ENCODE measurements at places on chromosomes 4 and X. TPM values are rescaled to one million over a fixed set of nuclear protein-coding genes. Genes with fewer than 3 reads are reported as not detected.

PCDH10 gene
- not detected for total RNA-seq

HSFX2 gene
- not detected for total RNA-seq

MAGEA8 gene
- total RNA-seq = not detected

USP26 gene
- not detected for total RNA-seq

TASL gene
- total RNA-seq = not detected

CNGA2 gene
- not detected for total RNA-seq

FOXR2 gene
- not detected for total RNA-seq

NWD2 gene
- not detected for total RNA-seq

EDA gene
- total RNA-seq = not detected

MPC1L gene
- total RNA-seq = not detected

IL9R gene
- not detected for total RNA-seq

ZNF732 gene
- not detected for total RNA-seq

TKTL1 gene
- total RNA-seq = not detected

CT83 gene
- not detected for total RNA-seq

HS6ST2 gene
- 1.3 TPM for total RNA-seq

NKX6-1 gene
- 0.52 TPM for total RNA-seq

DNA sequence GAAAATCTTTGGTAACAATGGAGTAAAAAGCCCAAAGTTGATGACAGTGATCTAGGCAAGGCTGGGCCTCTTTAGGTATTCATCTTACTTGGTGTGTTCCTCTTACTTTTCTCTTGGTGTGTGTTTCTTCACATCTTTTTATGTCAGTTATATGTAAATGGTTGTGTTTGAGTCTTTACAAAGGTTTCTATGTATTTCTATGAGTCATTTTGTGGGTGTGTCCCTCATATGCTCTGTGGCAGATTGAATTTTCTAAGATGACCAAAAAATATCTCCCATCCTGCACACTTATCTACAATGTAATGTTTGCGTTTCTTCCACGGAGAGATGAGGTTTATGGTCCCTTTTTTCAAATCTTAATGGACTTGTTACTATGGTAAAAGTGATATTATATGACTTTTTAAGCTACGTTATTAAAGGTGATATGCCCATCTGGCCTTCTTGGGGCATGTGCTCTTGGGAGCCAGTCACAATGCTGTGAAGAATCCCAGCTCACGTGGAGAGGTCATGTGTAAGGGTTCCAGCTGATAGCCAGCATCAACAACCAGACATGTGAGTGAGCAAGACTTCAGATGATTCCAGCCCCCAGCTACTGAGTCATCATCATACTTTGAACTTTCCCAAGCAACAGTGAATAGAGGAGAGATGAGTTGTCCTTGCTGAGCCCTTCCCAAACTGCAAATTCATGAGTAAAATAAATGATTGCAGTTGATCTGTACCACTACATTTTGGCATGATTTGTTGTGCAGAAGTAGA, 126.9 kb downstream of the CBLL2 start:
- peak; percentile 24 for DNase-seq

GRCh38 chr4:180913750-180914149, 1329.5 kb upstream of the TENM3 start:
- DNase-seq = no peak

GRCh38 chrX:97027384-97027922, 143.7 kb downstream of the RPA4 start:
- DNase-seq = no peak

DNA sequence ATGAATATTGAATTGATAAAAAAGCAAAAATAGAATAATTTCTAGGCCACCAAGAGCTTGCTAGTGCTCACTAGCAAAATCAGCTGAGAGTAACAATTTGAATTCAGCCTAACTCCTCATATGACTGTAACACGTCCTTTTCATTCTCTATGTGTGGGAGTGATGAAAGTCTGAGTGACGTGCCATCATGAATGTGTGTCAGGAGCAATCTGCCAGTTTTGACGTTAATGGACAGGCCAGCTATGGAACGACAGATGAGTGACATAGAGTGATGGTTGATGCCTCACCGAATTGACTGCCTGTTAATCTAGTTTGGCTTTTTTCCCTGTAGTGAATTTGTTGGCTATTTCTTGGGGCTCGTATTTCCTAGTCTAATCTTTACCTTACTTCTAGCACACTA, 200.7 kb downstream of the TLL1 start:
- no peak for DNase-seq

- DNase-seq = no peak
Observed at GRCh38 chr4:19324184-19324583, 927.5 kb upstream of the SLIT2 start.

DNA sequence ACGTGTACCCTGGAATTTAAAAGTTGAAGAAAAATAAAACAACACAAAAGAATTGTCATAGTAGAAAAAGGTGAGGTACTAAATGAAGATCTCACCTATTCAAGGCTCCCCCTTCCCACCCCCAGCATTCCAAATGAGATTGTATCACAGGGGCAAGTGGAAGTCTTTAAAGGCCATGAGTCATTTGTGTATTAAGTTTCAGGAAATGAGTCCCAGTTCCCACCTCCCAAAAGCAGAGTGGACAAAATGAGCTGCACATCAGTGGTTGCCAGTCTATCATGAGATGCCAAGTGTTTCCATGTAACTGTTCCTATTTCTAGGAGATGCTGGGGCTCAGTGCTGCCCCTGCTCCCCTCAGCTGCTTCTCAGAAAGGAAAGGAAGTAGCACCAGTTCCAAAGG, 20.1 kb downstream of the ARHGEF9 start:
- DNase-seq = peak; percentile 3

DNA sequence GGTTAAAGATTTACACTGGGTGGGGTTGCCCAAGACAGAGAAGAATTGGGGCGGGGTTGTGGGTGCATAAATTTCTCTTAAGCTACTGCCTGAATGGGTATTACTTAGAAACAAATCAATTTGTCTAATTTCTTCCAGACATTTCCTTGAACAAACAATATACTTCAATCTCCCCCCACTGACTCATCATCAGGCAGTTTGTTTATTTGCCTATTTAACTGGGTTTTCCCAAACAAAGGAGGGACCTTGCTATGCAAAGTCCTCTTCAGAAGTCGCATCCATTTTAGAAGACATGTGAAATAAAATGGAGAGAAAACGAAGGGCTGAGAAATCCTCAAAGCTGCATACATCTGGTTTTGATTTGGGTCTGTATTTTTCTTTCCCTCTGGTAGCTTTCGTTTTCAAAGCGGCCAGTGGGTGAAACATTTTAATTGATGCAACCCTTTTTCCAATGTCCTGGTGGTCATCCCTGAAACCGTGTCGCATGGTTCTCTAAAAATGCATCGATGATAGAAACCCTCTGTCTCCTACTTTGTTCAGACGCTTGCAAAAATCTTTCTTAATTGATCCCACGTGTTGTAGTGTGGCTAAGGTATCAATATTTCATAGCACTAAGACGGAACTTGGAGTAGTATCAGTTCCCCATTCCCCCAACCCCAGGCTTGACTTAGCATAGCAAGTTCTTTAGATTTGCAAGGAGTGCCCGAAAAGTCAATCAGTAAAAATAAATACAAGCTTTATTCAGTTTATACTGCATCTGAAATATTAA, 115.1 kb upstream of the MXRA5 start:
- no peak for DNase-seq

- DNase-seq = no peak
Observed at GRCh38 chr4:4857809-4858508, 1.5 kb upstream of the MSX1 start.

GRCh38 chr4:123649250-123649644, 252.7 kb downstream of the SPRY1 start:
- no peak for DNase-seq

DNA sequence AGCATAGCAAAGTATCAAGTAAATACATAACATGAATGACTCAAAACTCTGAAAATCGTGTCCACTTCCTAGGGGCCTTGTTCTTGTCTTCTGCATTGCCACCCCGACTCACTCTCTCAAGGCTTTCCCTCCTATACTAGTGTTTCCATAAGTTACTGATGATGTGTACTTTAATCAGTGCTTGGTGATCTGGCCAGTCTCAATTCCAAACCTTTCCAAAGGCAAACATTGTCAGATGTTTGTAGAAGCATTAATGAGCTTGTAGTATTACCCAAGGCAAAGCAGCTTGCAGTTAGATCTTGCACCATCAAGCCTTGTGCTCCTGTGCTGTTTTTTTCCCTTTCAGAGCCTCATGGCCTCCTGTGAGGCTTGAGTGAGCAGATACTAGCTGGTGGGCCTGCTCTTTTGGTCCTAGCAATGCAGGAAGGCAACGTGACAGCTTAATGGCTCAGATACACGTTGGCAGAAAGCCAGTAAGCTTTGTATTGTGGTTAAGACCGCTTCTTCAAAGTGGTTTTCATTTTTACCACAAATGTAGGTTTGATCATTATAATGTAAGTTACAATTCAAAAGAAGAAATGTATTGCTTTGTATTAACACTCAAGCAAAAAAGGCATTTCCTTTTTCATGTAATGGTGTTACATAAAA, 51.8 kb downstream of the RBPJ start:
- DNase-seq = no peak

DNA sequence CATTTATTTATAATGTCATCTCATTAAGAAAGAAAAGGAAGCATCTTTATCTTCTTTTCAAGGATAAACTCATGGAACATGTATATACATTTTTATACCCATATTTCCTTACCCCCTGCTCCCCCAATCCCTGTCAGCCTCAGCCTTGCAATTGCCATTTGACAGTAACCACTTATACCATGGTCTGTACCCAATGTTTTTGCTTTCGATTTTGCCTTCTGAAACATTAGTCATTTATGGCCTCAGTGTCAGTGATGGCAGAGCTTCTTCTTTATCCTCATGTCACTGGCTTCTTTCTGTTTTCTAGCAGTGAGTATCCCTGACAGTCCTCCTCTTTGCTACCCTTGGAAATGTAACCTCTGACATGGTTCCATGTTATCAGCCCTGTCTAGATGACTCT, 228.4 kb downstream of the SPRY1 start:
- DNase-seq = no peak

DNA sequence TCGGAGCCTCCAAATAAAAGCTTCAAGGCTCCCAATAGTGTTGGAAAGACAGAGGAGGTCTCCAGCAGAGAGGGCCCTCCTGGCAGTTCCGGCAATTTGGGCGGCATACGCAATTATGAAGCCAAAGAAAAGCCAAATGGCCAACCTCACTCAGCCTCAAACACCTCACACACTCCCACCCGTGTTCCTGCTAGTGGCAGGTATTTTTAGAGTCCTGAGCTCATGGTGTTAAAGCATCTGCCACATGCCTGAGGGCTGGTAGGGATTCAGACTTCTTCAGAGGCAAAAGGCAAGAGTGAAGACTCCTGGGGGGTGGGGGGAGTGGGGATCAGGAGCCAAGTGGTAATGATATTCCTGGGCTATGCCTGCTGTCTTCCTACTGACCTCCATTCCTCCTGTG, 7.4 kb downstream of the RAB33A start:
- no peak for DNase-seq

DNA sequence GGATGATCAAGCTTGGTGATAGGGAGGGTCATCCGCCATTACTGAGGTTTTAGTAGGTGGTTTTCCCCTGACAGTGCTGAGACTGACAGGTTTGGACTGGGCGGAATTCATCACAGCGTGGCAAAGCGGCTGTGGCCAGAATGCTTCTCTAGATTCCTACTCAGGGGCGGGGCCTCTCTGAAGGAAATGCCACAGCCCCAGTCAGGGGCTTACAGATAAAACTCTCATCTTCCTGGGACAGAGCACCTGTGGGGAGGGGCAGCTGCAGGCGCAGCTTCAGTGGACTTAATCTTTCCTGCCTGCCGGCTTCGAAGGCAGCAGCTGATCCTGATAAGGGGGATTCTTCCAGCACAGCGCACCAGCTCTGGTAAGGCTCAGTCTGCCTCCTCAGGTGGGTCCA, 316.7 kb downstream of the RPA4 start:
- DNase-seq = no peak

- DNase-seq = no peak
Observed at GRCh38 chr4:88976775-88977035, 80.3 kb downstream of the FAM13A start.

- no peak for DNase-seq
Observed at GRCh38 chr4:138177278-138177968, 64.7 kb downstream of the SLC7A11 start.

DNA sequence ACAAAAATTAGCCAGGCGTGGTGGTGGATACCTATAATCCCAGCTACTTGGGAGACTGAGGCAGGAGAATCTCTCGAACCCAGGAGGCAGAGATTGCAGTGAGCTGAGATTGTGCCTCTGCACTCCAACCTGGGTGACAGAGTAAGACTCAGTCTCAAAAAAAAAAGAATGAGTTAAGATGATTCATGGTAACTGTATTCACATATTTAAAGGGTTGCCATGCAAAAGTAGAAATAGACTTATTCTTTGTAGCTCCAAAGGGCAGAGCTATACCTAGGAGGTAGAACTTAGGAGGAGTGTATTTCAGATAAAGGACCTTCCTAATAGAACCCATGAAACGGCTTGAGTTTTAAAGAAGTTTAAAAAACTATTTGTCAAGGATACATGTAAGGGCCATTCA, 104.3 kb upstream of the IL13RA1 start:
- DNase-seq = no peak

GRCh38 chrX:30219372-30219771, 4.0 kb downstream of the MAGEB2 start:
- no peak for DNase-seq

DNA sequence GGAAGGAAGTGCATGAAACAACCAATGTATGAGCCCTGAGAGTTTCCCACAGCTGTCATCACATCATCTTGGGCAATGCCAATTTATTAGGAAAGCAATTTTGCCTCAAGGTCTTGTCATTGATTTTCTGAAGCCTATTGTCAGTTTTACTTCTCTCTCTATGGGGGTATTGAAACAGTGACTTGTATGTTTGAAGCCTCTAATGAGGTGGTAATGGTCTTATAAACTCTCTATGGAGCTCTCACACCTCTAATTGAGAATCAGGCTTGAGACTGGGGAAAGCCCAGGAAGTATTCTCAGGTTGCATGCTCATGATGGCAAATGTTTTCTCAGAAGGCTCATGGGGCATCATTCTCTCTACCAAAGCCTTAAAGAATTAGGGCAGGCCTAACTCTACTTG, 308.2 kb upstream of the EMCN start:
- DNase-seq = no peak

GRCh38 chr4:58767598-58767997, 1657.4 kb upstream of the IGFBP7 start:
- DNase-seq = no peak

DNA sequence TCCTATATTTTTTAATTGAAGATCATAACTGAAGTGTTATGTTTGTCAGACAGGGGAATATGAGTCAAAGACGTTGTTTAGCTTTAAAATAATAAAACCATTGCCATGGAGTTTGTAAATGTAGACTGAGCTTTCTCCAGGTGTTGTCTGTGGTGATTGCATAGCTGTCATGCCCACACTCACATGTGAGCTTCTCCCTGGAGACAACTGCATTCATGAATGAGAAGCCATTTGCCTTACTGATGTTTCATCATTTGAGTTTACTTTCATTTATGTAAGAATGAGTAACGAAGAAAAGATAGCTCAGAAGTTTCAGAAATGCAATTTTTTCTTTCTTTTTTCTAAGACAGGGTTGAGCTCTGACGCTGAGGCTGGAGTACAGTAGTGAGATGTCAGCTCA, 339.1 kb downstream of the GALNTL6 start:
- DNase-seq = no peak

DNA sequence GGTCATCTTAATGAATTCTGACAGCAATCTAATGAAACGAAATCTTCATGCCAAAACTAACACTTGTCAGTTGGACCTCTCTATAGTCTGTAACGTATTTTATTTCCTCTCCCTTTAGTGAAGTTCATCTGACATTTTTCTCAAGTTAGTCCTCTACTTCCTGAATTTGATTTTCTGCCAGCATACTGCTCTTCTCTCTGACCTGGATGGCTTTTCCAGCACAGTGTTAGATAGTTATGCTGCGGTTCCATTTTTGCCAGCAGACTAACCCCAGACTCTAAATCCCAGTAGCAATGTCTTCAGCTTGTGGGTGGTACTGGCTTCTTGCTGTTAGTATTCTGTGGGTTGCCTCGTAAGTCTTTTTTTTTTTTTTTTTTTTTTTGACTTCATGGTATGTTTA, 146.7 kb upstream of the VEGFC start:
- peak; percentile 77 for DNase-seq
